ENCODE measurements at places on chromosomes 6 and 20.

- DNase-seq, result no peak
These were observed 237.6 kb downstream of the MMUT start for GRCh38 chr6:49225471-49225870.

DNA sequence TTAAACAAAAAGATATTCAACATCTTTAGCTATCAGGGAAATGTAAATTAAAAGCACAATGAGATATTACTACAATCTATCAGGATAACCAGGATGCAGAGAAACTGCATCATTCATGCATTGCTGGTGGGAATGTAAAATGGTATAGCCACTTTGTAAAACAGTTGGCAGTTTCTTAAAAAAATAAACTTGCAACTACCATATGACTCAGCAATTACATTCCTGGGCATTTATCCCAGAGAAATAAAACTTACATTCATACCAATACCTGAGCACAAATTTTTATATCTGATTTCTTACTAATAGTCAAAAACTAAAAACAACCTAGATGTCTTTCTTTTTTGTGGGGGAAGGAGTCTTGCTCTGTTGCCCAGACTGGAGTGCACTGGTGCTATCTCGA is 190.3 kb upstream of the TAB2 start:
- DNase-seq, result no peak

- DNase-seq, result no peak
These were observed 467.3 kb downstream of the PREX1 start for GRCh38 chr20:48360342-48360975.

DNA sequence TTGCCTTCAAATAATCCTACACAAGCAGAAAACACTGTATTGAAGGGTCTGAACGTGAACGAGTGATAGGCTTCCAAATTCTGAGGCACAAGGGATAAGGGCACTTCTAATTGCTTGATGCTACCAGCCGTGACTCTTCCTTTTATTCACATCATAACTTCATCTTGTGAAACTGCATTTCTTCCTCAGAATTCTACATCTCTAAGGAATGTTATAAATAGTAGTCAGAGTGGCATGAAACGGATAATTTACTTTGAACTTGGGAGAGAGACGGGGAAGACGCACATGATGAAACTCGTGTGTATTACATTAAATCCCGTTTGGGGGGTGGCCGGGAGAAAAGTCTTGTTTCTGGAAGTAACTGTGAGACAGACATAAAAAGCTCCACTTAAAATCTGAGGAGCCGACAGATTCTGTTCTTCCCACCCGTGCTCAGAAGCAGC is 754 bp downstream of the HDDC2 start:
- DNase-seq, result no peak

DNA sequence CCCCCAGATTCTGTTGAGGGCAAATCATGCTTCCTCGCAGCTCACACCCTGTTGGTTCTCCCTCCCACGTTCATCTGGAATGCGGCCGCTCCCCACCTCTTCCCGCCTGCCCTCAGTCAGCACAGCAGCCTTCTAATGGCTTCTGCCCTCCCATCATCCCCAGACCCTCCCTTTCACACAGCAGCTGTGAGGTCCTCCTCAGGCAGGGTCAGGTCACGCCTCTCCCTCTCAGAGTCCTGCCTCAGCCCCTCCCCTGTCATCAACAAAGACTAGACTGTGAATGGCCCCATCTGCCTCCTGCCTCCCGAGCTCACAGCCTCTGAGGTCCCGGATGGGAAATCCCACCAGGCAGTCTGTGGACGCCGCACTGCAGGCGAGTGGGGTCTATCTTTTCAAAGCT is 7.9 kb upstream of the BHLHE23 start:
- DNase-seq, result no peak

GRCh38 chr6:139109558-139109957 is 25.3 kb upstream of the HECA start:
- no peak for DNase-seq

- no peak for DNase-seq
These were observed 515.7 kb downstream of the FRK start for GRCh38 chr6:115544765-115545671.

Measured in stimulated activated CD4-positive, alpha-beta T cell treated with anti-CD3 and anti-CD28 coated beads, TNF-alpha, amount 100 ng/mL, for 4 hours (primary cell).